Esophagus squamous epithelium (tissue), 5 donors: ENCODE measurements at places on chromosomes 11 and 22.

- DNase-seq = no peak
Measured at GRCh38 chr11:96341211-96342013, 1.6 kb downstream of the MAML2 start.

GRCh38 chr11:74570266-74571061 is 21.9 kb upstream of the POLD3 start:
- no peak for DNase-seq

DNA sequence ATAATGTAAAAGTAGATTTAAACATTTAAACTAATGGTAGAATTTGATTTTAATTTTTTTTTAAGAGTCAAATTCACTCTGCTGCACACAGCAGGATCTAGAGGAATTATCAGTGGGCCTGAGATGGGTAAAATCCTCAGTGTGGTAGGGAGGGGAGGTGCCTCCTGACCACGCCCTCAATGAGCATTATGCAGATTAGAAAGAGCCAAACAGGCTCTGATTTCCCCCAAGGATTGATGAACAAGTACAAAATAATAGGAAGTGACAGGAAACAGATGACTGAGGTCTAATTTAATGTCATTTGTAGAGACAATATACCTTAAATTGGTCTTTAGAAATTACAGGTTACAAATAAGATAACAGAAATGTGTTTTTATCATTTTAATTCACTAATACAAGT is 155.2 kb downstream of the DCDC1 start:
- DNase-seq = no peak

DNA sequence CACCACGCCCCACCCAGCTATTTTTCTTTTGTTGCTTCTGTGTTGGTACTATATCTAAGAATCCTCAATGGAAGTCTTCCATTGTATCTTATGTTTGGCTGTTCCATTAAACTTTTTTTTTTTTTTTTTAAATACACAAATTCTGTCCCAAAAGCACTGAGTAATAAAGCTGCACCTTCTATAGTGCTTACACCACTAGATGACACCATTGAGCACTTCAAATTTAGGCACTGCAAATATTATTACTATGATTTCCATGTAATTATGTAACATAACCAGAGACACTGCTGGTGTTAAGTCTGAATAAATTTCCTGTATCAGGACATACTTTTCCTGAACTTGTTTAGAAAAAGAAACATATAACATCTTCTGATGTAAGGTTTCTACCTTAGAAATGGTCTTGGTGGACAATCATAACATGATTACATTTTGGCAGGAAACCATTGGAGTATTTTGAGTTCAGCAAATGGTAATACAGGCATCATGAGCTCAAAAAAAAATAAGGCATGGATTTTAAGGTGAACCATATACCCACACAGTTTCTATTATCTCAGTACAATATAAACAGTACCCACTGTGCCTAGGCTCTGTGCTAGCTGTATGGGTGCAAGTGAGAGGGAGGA is 110.5 kb downstream of the ATG16L2 start:
- no peak for DNase-seq
